ENCODE measurements at places on chromosomes 5 and 9.

GRCh38 chr5:177455036-177455660, 8.5 kb downstream of the PRR7 start:
- peak; percentile 84 for DNase-seq

DNA sequence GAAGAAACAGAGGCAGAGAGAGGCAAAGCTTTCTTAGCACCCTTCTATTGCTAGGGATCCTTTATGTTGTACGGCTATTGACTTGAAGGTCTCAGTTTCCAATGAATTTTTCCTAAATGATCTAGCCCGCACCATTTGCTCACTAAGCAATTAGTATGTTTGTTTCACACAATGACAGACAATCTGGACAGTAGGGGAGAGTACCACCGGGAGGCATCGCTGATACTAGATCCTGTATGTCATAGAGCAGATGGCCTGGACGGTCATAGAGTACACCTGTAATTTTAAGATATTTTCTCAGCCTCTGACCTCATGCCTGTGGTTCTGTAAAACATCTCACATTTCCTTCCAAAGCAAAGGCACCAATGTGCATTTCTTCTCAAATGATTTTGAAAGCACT, 194.3 kb downstream of the TLE4 start:
- DNase-seq = no peak

DNA sequence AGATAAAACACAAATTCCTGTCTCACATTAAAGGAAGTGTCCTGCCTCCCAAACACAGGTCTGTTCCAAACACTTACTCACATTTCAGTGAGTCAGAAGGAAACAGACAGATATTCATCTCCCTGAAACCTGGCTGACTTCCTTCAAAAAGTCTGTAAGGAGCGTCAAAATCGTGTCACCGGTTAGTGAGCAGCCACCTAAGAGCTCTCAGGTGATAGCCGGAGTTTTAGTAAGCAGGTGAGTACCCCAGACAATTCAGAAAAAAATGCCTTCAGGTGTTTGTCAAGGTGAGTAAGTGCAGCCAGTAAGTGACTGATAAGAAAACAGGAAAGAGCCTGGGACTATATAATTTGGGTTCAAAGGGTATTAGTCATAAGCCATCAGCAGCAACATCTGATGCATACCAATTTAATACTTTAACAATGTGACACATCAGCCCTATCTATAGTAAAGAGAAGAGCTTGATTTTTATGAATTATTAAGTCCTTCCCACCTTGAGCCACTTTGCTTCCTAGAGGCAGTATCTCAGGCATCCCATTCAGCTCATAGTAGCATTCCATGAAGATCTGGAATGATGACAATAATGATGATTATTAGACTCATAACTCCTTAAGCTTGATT, 1.3 kb upstream of the ITGA2 start:
- no peak for DNase-seq

GRCh38 chr5:171342362-171343111, 33.5 kb downstream of the TLX3 start:
- DNase-seq = no peak

DNA sequence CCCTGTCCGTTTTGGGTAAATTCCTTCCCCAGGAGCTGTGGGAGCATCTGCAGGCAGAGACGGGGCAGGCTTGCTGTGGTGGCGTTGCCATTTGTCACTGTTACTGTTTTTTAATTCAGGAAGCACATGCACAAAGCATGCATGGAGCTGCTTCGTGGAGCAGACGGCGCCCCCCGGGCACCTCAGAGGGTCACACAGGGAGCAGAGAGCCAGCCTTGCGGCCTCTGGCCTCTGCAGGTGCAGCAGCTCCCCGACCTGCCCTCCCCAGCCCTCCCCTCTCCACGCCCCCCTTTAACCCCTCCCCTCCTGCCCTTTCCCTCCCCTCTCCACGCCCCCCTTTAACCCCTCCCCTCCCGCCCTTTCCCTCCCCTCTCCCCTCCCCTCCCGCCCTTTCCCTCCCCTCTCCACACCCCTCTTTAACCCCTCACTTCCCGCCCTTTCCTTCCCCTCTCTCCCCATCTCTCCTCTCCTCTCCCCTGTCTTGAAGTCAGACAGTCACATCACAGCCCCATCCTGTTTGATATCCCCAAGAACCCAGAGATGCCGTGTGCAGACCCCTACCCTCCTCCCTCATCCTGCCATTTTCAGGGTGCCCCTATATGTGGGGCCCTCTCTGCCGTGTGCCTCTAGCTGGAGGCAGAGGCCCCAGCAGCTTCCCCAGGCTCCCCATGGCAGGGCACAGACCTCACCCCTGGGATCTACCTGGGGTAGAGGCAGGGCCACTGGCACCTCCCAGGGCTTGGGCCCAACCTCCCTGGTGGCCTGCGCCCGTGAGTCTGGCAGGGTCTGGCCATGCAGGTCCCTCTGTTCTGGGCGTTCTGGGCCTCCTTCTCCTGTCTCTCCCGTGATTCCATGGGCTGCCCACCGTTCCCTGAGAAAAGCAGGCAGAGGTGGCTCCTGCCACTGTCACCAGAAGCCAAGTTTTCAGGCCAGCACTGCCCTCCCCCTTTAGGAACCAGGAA, 29.6 kb upstream of the UBAC1 start:
- DNase-seq = no peak

GRCh38 chr9:120040896-120041295, 539.1 kb downstream of the CDK5RAP2 start:
- DNase-seq = no peak

DNA sequence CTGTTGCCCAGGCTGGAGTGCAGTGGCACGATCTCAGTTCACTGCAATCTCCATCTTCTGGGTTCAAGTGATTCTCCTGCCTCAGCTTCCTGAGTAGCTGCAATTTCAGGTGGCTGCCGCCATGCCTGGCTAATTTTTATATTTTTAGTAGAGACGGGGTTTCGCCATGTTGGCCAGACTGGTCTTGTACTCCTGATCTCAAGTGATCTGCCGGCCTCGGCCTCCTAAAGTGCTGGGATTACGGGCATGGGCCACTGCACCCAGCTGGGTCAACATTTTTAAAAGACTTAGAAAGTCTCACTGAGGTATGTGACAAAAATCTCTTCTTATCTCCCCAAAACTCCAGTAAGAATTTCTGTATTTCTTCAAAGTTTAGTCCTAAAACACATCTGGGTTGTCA, 211.6 kb downstream of the CTNND2 start:
- no peak for DNase-seq

- DNase-seq = no peak
Observed at GRCh38 chr5:167150661-167151060, 1140.8 kb upstream of the WWC1 start.

DNA sequence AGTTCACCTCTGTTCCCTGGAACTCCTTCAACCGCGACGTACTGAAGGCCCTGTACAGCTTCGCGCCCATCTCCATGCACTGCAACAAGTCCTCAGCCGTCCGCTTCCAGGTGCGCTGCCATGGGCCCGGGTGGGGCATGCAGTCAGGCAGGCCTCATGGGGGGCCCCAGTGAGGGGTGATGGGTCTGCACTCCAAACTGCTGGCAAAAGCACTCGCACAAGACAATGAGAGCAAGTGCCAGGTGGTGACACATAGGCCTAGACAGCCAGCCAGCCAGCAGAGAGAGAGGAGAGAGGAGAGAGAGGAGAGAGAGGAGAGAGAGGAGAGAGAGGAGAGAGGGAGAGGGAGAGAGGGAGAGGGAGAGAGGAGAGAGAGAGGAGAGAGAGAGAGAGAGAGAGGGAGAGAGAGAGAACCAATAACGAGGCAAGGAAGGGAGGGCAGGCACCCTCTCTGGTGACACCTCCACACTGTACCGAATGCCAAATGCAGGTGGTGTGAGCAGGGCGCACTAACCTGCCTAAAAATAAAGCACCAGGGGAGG, 21.0 kb downstream of the DBH start:
- no peak for DNase-seq

- DNase-seq = no peak
Observed at GRCh38 chr5:14038341-14038959, 94.0 kb upstream of the DNAH5 start.

DNA sequence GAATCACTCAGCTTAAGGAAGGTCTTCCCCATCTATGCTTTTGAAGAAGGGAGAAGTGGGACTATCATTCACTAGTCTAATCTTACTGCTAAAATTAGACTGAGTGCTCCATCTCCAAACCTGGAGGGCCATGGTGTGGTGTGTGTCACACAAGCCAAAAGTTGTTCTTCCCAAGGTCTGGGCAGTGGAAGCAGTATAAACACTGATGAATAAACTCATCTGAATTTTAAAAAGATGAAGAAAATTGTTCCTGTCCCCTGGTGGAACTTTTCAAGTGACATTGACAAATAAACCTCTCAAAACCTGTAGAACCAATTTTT, 16.2 kb downstream of the STX17 start:
- DNase-seq = no peak

DNA sequence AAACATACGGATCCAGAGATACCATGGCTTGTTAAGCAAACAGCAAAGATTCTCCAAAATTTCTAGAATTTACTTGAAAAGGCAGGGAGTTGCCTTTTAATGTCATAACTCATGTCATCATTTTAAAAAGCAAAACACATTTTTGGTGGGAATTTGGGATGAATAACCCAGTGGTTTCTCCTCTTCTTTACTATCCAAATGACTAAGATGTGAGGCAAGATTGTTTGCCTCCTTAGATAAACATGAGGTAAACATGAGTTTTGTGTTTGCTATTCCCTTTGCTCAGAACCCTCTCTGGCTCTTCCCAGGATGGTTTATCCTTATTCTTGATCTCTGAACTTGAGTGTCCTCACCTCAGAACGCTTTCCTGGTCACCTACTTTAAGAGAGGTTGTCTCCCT, 267.0 kb downstream of the EBF1 start:
- no peak for DNase-seq

DNA sequence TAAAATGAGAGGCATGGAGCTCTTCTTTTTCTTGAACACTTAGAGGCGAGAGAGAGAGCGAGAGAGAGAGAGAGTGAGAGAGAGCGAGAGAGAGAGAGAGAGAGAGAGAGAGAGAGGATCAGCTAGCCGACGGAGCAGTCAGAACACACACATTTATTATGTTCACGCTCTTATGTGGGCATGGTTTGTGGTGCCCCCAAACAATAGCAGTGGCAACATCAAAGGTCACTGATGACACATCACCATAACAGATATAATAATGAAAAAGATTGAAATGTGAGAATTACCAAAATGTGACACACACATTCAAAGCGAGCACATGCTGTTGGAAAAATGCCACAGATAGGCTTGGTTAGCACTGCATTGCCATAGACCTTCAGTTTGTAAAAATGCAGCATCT, 116.1 kb downstream of the KDM4C start:
- DNase-seq = no peak

GRCh38 chr9:8874482-8874881, 1074.9 kb upstream of the DMAC1 start:
- DNase-seq = no peak

DNA sequence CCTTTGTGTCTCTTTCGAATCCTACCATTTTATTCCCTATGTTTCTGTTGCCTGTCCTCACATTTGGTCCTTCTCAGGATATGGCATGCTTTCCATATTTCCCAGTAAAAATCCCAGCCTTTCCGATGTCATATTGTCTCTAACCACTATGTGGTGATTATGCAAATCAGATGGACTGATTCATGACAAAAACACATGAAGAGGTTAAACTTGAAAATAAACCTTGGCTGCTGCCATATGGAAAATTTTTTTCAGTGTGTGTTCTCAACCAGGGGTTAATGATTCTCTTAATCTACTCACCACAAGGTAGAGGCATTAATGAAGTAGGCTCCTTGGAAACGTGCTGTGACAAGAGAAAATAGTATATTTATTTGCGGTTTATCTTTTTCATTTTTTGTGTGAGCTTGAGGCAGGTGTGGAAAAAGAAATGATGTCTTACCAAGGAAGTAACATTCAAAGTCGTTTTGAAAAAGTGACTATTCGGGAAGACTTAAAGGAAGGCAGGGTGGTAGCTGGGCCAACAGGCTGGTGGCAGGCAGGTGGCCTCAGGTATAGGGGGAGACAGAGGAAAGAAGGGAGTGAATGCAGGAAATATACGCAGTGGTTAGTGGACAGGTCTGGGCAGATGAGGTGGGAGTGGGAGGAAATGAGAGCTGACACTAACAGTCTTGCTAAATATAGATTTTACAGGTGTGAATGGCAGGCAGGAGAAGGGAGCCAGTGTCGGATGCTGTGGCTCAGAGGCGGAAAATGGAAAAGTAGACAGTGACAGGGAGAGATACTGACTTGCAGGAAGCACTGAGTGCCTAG, 46.2 kb downstream of the DMRT2 start:
- DNase-seq = no peak

- DNase-seq = no peak
Observed at GRCh38 chr5:13553896-13554295, 390.6 kb downstream of the DNAH5 start.

GRCh38 chr9:16794871-16795639, 75.4 kb downstream of the BNC2 start:
- no peak for DNase-seq

- no peak for DNase-seq
Observed at GRCh38 chr9:27247756-27248155, 49.2 kb downstream of the EQTN start.

GRCh38 chr5:55364537-55365055, 56.8 kb downstream of the MTREX start:
- no peak for DNase-seq

- DNase-seq = no peak
Observed at GRCh38 chr5:107359916-107360234, 310.9 kb downstream of the EFNA5 start.

DNA sequence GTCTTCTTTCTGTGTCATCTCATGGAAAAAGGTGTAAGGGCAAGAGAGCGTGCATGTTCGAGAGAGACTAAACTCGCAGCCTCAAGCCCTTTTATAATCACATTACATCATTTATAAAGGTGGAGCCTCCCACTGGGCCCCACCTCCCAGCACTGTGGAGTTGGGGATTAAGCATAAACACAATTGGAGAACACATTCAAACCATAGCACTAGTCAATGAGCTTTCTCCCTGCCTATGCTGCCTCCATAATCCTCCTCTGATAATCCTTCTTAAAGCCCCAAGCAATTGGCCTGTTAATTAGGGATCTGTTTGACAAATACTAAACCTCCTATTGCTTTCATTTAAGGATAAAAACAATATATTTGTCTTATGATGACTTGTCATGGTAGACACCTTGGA, 99.6 kb downstream of the NMUR2 start:
- DNase-seq = no peak

GRCh38 chr5:31663519-31663918, 24.6 kb downstream of the PDZD2 start:
- DNase-seq = no peak

DNA sequence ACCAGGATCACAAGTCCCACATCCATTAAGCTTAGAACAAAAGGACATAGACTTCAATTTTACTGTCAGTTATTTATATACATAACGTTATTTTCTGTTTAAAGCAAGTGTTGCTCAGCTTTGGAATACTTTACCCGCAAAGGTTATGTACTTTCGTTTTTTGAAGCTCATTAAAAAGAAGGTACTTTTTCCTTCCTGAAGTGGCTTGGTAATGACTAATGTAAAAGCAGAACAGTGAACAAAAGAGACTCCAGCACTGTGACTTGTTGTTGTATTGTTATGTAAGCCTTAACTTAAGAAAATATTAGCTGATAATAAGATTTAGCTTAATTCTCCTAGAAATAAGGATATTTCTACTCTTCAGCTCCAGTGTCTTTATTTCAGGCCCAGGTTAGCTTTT, 97.3 kb upstream of the SLCO6A1 start:
- DNase-seq = no peak

Data from stimulated activated CD8-positive, alpha-beta memory T cell treated with anti-CD3 and anti-CD28 coated beads, Interleukin-4, amount 100 ng/mL, for 1 hour (primary cell).